ENCODE measurements at places on chromosomes 7 and 10.

DNA sequence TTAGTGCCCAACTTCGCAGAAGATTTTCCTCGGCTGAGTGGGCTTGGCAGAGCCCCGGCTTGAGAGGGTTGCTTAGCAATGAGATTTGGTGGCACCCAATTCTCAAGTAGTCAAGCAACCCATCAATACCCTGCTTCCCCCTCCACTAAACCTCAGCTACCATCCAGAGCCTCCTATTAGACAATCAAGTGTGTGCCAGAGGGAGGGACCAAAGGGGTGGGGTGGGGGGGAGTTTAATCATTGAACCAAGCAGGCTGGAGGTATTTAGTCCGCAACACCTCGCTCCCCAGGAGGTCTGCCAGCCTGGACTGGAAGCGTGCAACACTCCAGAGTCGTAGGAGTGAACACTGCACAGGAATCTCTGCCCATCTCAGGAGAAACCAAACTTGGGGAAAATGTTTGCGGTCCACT lies at the start of gene HKDC1:
HKDC1 (plus strand) TSS at position 292 of the 411 bp plus-strand sequence; CDS start at position 396, 104 bp downstream.
- DNase-seq = no peak

DNA sequence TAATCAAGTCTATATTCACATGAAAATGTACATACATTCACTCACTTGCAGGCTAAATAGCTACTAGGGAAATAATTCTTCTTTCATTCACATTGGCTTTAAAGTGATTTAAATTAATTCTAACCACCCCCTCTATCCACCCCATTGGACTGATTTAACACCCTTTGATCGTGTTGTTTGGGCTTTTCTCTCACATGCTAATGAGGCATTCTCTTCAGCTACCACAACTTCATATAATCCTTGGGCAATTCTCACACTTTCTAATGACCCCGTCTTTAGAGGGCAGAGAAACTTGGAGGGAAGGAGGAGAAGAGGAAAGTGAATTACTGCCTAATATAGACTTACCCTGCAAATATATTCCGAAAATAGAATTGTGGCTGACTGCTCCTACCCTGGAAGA lies 24.6 kb downstream of the GRM3 start:
- DNase-seq = no peak

DNA sequence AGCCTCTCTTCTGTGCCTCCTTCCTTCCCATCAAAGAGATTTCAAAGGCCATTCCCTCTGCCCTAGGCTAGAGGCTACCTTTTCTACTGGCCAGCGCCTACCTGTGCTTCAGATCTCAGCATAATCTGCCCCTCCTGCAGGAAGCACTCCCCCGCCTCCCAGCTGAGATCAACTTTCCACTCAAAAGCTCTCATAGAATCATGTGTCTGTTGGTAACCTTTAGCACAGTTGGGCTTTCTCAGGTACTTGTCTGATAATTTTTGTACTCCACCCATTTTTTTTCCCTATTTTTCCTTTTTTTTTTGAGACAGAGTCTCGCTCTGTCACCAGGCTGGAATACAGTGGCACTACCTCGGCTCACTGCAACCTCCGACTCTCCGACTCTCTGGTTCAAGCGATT lies 231.0 kb upstream of the PRSS58 start:
- DNase-seq = no peak

GRCh38 chr7:154472343-154472742 lies 420.1 kb downstream of the DPP6 start:
- DNase-seq = no peak

- DNase-seq = no peak
Measured at GRCh38 chr7:133052826-133053225, 29.1 kb downstream of the CHCHD3 start.
